CD8-positive, alpha-beta memory T cell (primary cell): ENCODE measurements at places on chromosomes 7 and 10.

GRCh38 chr10:72597897-72598296 lies 28.0 kb downstream of the MICU1 start:
- no peak for DNase-seq

DNA sequence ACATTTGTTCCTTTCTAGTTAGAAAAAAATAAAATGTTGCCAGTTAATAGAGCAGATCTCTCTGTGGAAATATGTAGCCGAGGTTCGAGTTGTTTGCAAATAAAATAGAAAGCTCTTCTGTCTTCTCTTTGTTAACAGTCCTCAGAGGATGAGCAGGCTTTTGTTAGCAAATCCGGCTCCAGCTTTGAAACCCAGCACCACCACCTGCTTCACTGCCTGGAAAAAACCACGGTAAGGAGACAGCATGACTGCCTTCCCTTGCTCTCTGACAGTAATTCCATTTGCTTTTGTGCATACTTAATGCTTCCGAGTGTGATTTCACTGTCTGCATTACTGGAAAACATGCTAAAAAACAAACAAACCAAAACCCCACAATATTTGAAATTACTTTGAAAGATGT lies 115.6 kb downstream of the TSPAN12 start:
- DNase-seq, result no peak

DNA sequence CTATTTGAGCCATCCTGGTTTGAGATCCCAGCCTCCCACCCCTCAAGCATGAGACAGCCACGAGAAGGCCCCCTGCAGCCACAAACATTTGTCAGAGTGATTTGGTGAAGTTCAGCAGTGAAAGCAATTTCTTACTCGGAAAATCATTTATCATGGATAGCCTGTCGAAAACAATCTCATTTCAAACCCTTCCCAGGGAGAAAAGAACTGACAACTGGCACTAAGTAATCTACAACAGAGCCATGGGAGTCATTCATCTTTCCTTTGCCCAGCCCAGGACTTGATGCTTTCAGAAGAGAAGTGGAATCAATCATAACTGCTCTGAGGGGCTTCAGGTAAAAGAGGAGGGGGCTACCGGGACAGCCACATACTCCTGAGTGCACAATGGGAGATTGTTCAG lies 411.2 kb downstream of the KCNMA1 start:
- DNase-seq, result no peak

- no peak for DNase-seq
Measured at GRCh38 chr7:130954918-130955564, 221.0 kb upstream of the KLF14 start.

DNA sequence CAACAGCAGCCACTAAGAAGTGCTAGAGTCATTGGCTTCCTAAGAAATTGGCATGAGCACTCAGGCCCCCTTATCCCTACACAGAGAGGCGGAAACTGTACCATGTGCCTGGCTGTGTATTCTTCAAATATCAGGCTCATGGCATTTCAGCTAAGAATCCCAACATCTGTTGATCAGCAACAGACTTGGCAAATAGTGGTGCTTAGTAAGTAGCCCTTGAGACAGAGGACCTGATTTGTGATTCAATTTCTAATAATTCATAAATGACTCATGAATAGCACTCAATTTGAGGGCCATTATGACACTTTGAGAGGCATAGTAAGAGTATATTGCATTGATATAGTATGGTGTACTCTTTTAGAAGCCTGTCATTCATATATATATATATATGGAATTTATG lies 309.1 kb downstream of the LRMDA start:
- DNase-seq, result no peak

DNA sequence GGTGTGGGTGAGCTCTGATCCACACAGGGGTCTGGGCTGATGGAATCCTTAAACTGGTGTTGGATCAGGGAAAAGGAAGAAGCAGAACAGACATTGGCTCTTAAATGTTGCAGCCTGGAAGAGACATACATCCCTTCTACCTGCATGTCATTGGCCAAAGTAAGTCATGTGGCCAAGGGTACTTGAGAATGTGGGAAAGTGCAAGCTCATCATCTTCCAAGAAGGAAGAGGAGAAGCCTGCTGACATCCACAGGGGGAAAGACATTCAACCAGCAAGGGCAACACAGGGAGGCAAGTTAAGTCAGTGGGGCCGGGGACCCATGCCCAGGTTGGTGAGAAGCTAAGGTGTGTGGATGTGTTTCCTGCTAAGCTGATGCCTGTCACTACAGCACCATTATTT lies 272.8 kb upstream of the MKI67 start:
- DNase-seq, result no peak

- no peak for DNase-seq
Measured at GRCh38 chr7:84799106-84799505, 387.8 kb downstream of the SEMA3D start.

DNA sequence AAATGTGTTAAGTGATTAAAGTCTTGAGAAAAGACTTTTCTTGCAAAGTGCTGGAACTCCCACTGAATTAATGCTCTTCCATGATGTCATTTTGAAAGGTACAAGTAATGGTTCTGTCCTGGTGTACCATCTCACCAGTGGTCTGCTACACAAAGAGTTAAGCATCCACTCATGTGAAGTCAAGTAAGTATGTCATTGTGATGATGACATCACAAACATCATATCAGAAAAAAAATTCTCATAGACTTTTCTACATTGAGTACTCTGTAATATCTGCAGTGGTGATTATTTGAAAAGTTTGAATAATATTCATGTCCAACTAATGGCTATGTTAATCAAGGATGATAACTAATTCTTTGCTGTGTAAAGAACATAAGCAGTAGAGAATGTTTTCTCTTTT lies 22.6 kb downstream of the WDR11 start:
- no peak for DNase-seq
